ENCODE measurements at places on chromosomes 13 and 19.
A peak's percentile ranks its signal among the peaks of the same experiment; 100 is the strongest.

DNA sequence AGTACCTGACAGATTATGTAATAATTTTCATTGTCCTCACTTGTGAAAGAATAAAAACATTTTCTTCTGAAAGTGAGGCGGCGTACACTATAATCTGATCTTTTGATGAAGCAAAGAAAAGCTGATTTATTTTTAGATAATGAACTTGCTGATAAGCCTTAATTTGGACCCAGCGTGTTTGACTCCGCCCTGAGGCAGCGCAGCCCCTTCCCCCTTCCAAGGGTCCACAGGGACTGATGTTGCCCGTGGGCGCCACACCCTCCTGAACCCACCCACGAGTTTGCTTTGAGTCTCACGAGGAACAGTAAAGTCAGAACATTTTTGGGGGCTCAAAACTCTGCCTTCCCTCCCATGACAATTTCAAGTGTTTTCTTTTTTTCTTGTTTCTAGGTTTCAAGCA lies 40.0 kb downstream of the TEX29 start:
- DNase-seq: no peak

DNA sequence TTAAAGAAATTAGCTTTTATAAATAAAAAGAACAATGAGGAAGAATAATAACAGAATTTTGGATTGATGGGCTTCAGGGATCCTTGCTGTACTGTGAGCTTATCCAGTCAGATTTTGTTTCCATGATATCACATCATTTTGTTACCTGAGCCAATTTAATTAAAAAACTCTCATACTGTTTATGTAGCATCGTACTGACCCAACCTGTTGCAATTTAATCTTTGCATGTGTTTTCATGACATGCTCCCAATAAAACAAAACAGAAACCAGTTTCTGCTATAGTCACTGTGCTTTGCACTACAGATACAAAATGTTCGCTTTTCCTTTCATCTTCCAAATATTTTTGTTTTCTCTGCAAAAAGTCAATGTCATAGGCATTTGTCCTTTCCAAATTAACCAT lies 109.7 kb upstream of the RNF113B start:
- no peak for DNase-seq

DNA sequence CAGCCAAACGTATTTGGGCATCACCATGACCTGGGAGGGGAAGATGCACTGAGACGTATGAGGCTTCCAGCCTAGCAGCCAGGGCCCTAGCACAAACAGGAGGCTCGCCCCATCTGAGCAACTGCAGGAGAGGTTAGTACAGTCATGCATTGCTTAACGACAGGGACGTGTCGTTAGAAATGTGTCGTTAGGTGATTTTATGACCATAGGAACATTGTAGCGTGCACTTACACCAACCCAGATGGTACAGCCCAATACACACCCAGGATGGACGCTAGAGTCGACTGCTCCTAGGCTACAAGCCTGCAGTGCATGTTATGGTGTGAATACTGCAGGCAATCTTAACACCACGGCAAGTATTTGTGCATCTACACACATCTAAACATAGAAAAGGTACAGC lies 9.3 kb downstream of the CD177 start:
- DNase-seq: no peak

GRCh38 chr19:52997975-52998374 lies 15.7 kb upstream of the ERVV-1 start:
- no peak for DNase-seq

DNA sequence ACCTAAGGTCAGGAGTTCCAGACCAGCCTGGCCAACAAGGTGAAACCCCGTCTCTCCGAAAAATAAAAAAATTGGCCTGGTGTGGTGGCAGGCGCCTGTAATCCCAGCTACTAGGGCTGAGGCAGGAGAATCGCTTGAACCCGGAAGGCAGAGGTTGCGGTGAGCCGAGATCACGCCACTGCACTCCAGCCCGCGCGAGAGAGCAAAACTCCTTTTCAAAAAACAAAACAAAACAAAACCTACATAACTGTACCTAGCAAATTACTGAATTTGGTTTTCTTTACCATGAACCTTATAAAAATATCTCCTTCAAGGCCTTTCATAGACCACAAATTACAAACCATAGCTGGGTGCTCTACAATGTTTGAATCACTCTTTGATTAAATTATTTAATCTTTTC lies 760 bp downstream of the ZNF91 start:
- peak; percentile 3 for DNase-seq

DNA sequence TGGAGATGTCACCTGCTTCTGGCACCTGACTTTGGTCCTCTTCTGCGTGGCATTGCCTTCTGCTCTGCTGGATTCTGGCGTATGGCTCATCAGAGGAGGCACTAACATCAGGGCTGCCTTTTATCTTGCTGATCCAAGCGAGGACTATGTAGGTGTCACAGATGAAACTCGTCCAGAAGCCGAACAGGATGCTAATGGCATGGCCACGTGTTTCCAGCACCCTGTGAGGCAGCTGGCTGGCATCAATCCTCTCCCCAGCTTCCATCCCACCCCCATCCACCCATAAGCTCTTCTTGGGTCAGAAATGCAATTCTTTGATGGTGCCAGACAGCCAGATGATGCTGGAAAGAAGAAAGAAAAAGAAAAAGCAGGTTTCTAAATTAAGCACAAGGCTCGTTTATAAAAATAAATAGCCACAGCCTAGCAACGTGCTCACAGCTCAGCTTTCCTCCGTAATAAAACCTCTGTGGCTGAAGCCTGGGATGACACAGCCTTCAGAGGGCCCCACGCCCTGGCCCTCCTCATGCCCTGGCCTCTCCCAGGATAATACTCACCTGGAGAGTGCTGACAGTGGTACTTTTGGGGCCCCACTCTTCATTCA lies 212.9 kb upstream of the SERP2 start:
- DNase-seq: no peak

- no peak for DNase-seq
These were observed 39.0 kb downstream of the SMIM24 start for GRCh38 chr19:3441089-3441985.

DNA sequence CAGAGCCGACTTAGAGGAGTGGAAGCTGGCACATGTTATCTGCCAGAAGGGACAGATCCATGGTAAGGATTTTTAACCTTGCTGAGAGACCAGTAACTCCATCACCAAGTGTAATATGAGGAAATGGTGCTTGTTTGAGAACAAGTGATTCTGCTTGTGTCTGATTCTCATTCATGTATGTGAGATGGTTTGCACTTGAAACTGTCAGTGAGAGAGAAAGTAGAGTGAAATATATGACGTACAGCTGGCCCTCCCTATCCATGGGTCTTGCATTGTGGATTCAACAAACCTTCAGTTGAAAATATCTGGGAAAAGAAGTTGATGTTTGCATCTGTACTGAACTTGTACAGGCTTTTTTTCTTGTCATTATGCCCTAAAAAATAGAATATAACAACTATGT lies 2.0 kb upstream of the ZNF461 start:
- no peak for DNase-seq

- DNase-seq: no peak
These were observed 68.2 kb upstream of the LSM14A start for GRCh38 chr19:34104096-34104495.

DNA sequence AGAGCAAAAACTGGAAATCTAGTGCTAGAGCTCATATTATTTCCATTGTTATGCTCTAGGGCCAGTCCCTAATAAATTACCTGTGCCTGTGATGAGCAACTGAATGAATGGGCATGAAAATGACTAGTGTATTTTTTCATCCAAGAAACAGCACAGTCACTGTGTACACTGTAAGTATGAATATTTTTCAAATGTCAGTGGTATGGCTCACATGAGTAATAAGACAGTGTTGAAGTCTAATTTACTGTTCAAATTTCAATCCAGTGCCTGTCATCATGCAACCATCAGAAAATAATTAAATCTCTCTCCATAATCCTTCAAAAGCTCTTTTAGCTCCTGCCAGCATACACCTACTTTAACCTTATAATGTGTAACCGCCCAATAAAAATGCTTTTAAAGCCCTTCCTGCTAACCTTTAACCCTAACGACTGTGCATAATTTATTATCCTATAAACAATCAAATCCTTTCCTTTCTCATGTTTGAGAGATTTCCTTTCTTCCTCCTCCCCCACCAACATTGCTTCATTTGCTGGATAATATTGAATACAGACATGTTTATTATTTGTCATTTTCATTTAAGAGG lies 378.3 kb downstream of the GPC5 start:
- DNase-seq: no peak

DNA sequence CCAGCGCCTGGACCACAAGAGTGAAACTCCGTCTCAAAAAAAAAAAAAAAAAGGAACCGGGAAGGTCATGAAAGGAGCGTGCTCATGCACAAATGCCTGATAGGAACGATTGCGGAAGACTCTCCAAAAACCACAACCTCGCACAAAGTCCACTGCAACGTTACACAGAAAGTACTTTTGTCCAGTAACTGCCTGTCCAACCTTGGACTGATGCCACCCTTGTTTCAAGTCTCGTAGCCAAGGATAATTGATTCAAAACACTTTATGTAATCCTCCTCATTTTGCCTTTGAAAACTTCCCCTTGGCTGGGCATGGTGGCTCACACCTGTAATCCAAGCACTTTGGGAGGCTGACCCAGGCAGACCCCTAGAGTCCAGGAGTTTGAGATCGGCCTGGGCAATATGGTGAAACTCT lies 13.7 kb downstream of the LGALS7 start:
- DNase-seq: no peak

DNA sequence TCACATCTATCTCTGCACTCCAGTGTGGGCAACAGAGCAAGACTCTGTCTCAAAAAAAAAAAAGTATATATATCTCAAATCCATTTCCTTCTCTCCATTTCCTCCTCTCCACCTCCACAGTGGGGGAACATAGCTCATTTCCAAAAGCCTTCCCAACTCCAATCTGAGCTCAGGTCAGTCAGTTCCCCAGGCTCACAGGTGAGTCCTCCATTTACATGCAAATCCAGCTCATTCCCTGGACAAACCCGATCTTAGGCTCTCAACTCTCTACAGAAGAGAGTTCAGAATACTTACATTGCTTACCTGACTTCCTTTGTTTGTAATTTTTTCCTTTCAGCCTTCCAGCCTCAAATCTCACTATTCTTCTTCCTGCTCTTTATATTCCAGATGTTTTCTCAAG lies 518.3 kb downstream of the GPC6 start:
- DNase-seq: no peak

GRCh38 chr19:12159773-12160414 lies 3.0 kb upstream of the ZNF136 start:
- no peak for DNase-seq

GRCh38 chr13:91111476-91112200 lies 235.8 kb upstream of the MIR17HG start:
- no peak for DNase-seq

DNA sequence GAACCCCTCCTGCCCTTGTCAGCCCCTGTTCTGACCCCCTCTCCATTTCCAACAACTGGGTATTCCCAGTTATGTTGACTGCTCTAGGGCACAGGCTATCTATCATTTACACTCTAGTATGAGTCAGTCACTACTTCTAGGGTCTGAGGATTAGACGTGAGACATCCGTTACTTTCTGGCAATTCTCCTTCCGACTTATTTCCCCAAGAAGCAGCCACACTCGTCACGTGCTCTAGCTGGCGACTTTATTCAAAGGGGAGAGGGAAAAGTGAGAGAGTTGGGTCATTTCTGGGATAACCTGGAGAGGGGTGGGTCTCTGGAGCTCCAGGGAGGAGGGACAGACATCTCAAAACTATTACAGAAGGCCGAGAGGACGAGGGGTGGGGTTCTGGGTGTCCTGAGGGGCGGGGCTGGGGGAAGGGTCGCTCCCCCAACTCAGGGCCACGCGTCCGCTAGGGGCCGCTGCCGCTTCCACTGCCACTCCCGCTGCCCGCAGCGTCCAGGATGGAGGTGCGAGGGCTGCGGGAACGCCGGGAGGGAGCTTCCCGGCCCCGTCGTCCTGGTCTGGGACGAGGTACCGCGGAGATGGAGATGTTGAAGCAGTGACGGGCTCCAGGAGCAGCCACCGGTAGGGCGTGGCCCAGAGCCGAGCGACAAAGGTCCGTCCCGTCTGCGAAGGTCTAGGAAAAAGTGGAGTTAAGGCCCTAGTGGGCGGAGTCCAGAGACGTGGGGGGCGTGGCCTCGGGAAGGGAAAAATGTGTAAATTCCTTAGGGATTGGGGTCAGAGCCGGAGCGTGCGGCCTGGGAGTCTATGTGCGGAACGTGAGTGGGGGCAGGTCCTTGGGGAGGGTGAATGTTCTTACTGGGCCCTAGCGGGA lies 8.9 kb downstream of the RTBDN start:
- DNase-seq: no peak

GRCh38 chr13:27264181-27264580 lies 6.4 kb upstream of the RASL11A start:
- no peak for DNase-seq

- DNase-seq: peak; percentile 50
These were observed 32.2 kb downstream of the ZNF136 start for GRCh38 chr19:12194827-12195731.

DNA sequence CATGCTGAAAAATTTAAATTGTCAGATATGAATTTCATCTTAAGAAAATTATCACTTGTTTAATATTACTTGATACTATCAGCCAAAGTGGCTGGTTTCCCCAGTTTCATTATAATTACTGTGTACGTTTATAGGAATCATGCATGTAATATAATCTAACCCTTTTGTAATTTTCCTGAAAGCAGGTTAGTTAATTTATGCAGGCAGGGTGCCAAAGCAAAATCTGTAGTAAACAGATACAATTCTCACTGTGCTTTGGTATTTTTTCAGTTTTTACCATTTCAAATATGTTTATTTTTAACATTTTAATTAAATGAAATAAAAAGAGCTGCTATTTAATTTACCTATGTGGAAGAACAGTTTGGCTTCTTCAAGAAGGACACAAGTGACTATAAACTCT lies 1227.5 kb upstream of the MIR17HG start:
- no peak for DNase-seq

DNA sequence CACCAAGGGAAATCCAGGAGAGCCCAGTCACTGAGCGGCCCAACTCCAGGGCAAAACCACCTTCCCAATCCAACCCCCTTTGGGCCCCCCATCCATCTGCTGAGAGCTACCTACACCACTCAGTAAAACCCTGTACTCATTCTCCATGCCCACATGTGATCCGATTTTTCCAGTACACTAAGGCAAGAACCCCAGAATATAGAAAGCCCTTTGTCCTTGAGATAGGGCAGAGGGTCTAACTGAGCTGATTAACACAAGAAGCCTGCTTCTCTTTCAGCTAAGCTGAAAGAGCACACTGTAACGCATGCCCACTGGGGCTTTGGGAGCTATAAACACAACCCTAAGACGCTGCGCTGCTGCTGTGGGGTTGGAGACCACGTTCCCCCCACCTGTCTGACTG lies 36.0 kb downstream of the PBX4 start:
- DNase-seq: no peak

DNA sequence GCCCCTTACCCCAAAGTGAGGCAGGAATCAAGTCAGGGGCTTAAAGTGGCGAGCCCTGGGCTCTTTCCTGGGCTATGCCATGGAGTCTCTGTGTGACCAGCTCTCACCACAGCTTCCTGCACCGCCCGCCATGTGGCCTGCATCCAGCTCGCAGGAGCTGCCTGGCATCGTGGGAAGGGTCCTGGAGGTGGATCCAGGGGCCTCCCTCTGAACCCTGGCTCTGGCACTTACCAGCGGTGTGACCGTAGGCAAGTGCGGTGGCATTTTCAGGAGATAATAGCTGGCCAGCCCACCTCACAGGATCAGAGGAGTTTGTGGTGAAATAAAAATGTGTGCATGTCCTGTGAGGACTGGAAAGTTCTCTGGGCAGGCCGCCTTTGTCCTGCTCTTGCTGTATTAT lies 26.0 kb downstream of the DHRS12 start:
- no peak for DNase-seq
